Nucleus accumbens (tissue), 56 donors: ENCODE measurements at places on chromosomes 13 and 19.
A peak's percentile ranks its signal among the peaks of the same experiment; 100 is the strongest.

- no peak for DNase-seq
These were observed 148.7 kb upstream of the RNF113B start for GRCh38 chr13:98325724-98326123.

DNA sequence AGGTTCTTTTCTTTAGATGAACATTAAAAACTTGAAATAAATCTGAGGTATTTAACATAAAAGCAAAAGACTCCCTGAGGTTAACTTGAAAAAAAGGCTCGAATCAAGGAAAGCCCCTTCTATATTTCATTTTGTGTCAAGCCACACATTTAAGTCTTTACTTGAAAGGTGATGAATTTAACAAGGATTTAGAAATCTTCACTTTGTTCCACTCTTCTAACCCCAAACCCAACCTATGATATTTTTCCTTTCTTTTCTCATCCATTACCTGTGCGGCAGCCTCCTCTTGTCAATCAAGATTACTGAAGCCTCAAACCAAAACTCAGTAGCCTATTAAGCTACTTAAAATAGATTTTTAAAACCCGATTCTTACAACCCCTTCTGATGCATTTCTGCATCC lies 33.8 kb downstream of the MIPEP start:
- no peak for DNase-seq

- DNase-seq, result no peak
These were observed 3.1 kb downstream of the CA11 start for GRCh38 chr19:48642862-48643261.

GRCh38 chr13:39942552-39943273 lies 287.3 kb downstream of the COG6 start:
- DNase-seq, result no peak

GRCh38 chr19:13588957-13589833 lies 82.9 kb upstream of the CACNA1A start:
- DNase-seq, result peak; percentile 44

DNA sequence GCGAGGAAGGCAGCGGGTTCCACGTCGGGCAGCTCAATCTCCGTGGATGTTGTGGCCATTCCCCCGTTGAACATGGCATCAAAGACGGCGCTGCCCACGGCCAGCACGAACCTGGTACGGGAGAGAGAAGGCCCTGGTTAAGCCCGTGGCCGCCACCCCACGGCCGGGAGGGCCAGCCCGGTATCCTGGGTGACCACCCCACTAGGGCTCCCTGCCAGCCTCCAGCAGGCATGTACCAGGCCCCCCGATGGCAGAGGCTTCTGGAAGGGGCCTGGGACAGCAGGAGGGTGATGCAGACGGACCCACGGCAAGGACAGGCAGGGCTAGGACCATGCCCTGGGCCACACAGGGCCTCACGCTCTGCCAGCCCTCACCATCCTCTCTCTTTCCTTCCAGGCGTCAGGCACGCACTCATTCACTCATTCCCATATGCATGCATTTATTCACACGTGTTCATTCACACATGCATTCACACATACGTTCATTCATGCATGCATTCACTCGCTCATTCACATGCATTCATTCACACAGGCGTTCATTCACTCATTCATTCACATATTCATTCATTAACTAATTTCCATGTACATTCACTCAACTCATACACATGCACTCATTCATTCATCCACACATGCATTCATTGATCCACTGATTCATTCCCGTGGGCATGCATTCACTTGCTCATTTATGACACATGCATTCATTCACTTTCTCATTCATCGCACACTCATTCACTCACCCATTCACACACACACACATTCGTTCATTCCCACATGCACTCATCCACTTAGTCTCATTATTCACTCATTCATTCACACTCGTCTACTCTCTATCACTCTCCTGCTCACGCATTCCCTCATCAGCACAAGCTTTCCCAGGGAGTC lies 17.9 kb downstream of the BTBD2 start:
- no peak for DNase-seq
